ENCODE measurements at places on chromosomes 11 and 22. TPM values are rescaled to one million over a fixed set of nuclear protein-coding genes. Genes with fewer than 3 reads are reported as not detected.

- DNase-seq, result no peak
Observed at GRCh38 chr22:31637447-31637890, 24.5 kb downstream of the PISD start.

GRCh38 chr11:130449996-130450769 lies 1.7 kb downstream of the ADAMTS15 start:
- no peak for DNase-seq

GRCh38 chr11:103779054-103779453 lies 257.4 kb upstream of the DDI1 start:
- no peak for DNase-seq

GRCh38 chr22:30602049-30602448 lies 4.9 kb upstream of the TCN2 start:
- DNase-seq, result no peak

GRCh38 chr22:28882545-28882877 lies 861 bp upstream of the ZNRF3 start:
- no peak for DNase-seq

Gene UFD1
- 16.3 TPM for total RNA-seq

Gene JAM3
- 49.5 TPM for total RNA-seq

DNA sequence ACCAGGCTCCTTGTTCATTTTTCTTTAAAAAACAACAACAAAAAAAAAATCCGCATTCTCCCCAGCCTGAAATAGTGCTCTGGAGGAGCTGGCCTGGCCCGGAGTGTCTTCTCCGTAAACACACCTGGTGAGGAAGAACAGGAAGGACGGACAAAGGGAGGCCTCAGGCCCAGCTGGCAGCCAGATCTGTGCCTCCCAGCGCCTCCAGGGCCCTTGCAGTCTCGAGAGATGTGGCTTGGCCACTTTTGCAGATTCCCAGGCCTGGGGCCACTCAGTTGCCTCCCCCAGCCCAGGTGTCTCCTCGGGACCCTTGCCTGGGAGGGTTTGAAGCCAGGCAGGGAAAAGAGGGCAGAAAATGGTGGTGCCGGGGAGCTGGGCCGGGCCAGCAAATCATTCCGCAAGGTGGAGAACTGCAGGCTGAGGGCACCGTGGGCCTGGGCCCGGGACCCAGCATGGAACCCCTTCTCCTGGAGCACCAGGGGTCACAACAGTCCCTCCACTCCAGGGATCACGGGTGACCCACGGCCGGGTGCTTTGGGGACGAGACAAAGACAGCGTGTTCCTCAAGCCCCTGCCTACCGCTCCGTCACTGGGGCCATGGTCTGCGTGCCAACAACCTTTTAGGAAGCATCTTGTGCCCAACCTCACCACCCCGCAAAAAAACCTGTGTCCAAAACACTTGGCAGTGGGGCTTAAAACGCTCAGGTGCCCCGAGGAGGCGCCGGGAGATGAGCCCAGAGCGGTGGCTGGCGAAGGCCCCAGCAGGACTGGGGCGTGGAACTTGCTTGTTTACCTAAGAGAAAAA lies 67.1 kb upstream of the WNT7B start:
- DNase-seq, result peak; percentile 71

DNA sequence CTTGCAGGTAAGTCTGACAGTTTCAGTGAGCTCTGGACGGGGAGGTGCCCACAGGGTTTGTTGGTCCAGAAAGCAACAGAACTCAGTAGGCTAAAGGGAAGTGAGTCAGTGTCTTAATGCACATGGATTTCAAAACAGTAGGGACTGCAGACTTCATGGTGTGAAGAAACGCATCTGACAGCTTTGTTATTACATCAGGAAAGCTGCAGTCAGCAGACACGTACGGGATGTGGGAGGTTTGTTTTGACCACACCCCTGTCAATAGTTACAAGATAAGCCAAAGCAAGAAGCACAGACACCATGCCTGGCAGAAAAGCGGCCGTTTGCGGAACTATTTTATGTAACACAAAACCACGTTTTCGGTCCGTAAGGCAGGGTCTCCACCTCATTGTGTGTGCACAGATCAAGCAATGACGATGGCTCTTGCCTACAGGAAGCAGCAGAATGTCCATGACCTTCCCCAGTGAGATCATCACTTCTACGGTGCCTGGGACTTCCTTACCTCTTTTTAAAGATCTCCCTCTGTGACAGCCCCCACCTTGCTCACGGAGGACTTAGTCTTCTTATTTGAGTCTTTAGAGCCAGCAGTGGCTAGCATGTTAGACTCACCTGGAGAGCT lies 58.2 kb upstream of the FTH1 start:
- DNase-seq, result no peak

Gene SPI1
- 1.2 TPM for total RNA-seq

All from cerebellum (tissue), 4 donors.